T-helper 1 cell (primary cell): ENCODE measurements at places on chromosomes 3 and 15.

GRCh38 chr15:25890529-25890928 is 27.4 kb upstream of the ATP10A start:
- DNase-seq: no peak

DNA sequence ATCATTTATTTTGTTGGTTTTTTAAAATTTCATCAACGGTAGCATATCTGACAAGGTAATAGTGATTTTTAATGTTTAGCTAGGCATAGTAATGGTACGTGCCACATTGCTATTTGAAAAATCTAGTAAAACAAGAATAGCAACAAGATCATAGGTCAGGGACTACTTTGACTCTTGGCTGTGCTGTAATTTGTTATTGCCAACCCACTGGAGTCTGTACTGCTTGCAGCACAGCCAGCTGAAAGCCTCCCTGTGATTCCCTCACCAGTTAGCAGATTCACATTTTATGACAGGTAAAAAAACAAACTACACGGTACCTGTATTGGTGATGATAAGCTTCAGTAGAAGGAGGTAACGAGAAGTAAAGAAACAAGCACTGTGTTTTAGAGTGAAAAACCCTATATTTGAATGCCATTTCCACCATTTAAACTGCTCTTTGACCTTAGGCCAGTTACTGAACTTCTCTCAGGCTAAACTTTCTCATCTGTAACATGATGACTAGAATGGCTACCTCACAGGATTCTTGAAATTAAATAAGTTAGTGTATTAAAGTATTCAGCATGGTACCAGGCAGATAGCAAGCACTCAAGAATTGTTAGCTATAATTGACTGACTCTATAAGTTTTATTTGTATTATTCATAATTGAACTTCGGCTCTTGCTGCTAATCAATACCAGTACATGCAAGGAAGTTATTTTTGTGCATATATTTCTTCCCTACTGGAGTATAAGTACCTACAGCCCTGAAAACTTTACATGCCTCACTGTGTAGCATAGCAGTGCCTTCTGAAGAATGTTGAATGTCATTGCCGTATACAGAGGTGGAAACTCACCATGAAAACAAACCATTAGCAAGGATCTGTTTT is 16.1 kb downstream of the FILIP1L start:
- no peak for DNase-seq

- DNase-seq: no peak
These were observed 301.8 kb upstream of the PDZRN3 start for GRCh38 chr3:73926360-73927202.

DNA sequence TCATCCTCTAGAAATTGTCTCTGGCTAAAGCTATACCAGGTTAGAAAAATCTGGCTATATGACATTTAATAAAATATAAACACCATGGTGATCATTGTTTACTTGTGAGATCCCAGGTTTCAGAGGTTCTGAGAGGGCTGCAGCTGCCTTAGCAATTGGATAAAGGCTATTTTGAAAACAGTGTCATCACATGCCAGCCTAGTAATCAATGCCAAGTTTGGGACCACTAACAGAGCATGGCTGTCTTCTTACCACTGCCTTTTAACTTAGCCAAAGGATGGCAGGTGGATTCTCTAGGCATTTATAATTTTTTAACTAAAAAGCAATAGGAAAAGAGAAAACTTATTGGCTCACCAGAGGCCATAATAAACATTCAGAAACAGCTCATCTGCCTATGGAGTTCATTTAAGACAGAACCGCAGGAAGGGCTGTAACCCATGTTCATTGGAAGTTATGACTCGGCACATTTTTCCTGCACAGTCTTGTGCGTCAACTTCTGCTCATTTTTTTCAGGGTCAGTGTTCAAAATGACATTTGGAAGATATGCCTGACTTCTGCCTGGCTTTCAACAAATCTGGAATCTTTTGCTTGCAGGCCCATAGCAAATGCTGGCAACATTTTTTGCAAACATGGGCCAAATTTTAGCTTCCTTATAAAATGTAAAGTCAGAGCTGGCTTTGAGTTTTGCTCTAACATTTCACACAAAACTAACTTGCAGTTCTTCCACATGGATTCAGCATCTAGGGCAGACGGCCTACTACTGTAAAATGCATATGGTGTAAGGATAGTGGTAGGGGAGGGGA is 476.0 kb upstream of the TBL1XR1 start:
- DNase-seq: no peak

GRCh38 chr15:69116391-69116790 is 44.0 kb upstream of the GLCE start:
- DNase-seq: no peak

DNA sequence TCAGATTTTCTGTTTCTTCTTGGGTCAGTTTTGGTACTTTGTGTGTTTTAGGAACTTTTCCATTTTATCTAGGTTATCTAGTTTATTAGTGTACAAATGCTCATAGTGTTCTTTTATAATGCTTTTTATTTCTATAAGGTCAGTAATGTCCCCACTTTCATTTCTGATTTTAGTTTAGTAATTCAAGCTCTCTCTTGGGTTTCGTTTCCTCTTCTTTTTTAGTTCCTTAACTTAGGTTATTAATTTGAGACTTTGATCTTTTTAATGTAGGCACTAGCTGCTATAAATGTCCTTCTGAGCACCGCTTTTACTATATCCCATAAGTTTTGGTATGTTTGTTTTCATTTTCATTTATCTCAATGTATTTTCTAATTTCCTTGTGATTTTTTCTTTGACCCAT is 27.0 kb upstream of the CD200R1L start:
- DNase-seq: no peak

DNA sequence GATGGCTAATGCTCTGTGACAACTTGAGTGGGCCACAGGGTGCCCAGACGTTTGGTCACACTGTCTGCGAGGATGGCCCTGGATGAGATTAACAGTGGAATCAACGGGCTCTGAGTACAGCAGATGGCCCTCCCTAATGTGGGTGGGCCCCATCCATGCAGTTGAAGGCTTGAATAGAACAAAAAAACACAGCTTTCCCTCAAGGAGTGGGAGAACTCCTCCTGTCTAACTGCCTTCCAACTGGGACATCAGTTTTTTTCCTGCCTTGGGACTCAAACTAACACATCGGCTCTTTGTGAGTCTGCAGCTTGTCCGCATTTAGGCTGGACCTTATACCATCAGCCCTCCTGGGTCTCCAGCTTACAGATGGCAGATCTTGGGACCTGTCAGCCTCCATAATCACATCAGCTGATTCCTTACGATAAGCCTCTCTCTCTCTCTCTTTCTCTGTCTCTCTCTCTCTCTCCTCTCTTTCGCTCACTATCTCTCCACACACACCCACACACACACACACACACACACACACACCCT is 20.8 kb downstream of the FAM174B start:
- no peak for DNase-seq

- DNase-seq: no peak
These were observed 165.8 kb upstream of the SLC24A5 start for GRCh38 chr15:47955021-47955420.

GRCh38 chr3:13588221-13588701 is 39.3 kb downstream of the FBLN2 start:
- no peak for DNase-seq

DNA sequence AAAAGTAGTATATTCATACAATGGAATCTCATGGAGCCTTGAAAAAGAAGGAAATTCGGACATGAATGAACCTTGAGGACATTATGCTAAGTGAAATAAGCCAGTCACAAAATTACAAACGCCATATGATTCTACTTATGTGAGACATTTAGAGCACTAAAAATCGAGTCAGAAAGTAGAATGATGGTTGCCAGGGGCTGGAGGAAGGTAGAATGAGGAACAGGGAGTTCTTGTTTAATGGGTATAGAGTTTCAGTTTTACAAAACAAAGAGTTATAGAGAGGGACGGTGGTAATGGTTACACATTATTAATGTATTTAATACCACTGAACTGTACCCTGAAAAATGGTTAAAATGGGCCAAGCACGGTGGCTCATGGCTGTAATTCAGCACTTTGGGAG is 19.5 kb downstream of the UBXN7 start:
- no peak for DNase-seq

DNA sequence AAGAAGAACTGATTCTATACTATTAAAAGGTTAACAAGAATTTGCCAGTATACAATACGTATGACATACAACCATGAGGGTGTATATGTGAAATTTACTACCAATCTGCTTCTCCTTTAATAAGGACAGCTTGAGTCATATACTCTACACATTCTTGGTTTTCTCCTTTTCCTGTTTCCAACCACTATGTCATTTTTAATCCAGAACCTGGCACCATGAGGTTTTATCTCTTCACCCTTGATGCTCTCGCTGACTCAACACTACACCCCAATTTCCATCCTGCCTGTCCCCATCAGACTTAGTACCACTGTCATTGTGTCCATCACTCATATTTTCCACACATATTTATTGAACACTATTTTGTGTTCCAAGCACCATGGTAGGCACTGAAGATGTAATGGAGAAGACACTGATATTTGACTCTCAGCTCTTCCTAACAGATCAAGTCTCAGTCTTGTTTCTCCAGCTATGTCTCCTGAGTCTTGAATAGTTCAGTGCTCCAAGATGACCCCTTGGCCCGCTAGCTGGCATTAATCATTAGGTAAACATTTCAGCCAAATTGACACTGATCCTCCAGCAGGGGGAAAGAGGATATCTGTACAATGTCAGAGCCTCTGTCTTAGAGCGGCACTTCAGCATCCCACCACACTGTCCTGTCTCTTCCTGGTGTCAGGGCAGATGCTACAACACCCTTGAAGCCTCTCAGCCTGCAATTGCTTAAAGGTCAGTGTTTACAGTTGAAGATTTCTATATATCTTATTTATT is 11.2 kb upstream of the COL8A1 start:
- no peak for DNase-seq

GRCh38 chr3:86991482-86991815 is 500 bp upstream of the VGLL3 start:
- DNase-seq: no peak

GRCh38 chr3:120092474-120092873 is 1.8 kb downstream of the GSK3B start:
- no peak for DNase-seq
